ENCODE measurements at places on chromosomes 6 and 20. TPM values are rescaled to one million over a fixed set of nuclear protein-coding genes. Genes with fewer than 3 reads are reported as not detected.

GRCh38 chr20:53829724-53830521 lies 236.3 kb upstream of the ZNF217 start:
- no peaks in the 10 kb centered on the region for H3K36me3 ChIP-seq
- H3K27me3 ChIP-seq, result no peaks in the 10 kb centered on the region
- peaks cover 47% of the 10 kb centered on the region for H3K4me1 ChIP-seq
- H3K27ac ChIP-seq, result no peak overlapping the region

DNA sequence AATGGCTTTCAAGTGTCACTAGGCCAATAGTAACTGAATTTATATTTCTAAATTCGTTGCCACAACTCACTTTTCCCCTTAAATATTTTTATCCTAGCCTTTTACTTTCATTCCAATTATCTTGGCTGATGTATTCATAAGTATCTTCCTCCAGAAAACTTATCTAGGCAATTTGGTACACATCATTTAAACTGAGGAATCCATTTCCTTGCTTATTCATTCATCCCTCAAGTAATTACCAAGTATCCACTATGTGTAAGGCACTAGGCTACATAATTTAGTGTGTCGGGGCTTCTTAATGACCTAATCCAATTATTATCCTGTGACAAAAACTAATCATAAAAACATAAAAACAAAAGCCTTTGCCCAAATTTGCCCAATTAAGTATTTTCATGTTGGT lies 258.3 kb upstream of the TCF21 start:
- H3K27ac ChIP-seq, result no peak overlapping the region
- H3K4me1 ChIP-seq, result no peaks in the 10 kb centered on the region
- DNase-seq, result no peak

- H3K27ac ChIP-seq, result no peak overlapping the region
- H3K36me3 ChIP-seq, result peaks cover 37% of the 10 kb centered on the region
- peaks cover 19% of the 10 kb centered on the region for H3K4me1 ChIP-seq
Measured at GRCh38 chr6:157152556-157152955, 170.8 kb downstream of the TMEM242 start.

DNA sequence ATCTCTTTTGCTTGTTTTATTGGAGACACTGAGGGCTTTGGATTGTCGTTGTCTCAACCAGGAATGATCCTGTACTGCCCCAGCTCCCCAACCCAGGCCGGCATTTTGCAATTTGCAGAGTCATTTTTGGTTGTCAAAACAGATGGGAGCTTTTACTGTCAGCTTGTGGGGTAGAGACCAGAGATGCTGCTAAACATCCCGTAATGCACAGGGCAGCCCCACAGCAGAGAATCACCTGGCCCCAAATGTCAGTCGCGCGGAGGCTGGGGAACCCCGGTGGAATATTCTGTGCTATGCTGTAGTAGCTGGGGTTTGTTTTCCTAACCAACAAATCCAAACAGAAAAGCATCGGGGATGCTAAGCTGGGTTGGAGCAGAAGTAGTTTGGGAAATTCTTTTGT lies 99.7 kb downstream of the TSHZ2 start:
- no peaks in the 10 kb centered on the region for H3K27me3 ChIP-seq
- no peak overlapping the region for H3K4me3 ChIP-seq
- DNase-seq, result no peak
- no peaks in the 10 kb centered on the region for H3K36me3 ChIP-seq
- peaks cover 12% of the 10 kb centered on the region for H3K4me1 ChIP-seq

- H3K27ac ChIP-seq, result no peak overlapping the region
- H3K4me3 ChIP-seq, result no peak overlapping the region
- H3K36me3 ChIP-seq, result no peaks in the 10 kb centered on the region
- DNase-seq, result no peak
Measured at GRCh38 chr6:143064951-143065683, 4.4 kb downstream of the AIG1 start.

UNC5CL gene
- 58.3 TPM for total RNA-seq

CSNK2A1 gene
- total RNA-seq, result 164 TPM
